ENCODE measurements at places on chromosomes 7 and 10. TPM values are rescaled to one million over a fixed set of nuclear protein-coding genes. Genes with fewer than 3 reads are reported as not detected.

GRCh38 chr10:100872034-100872791 lies 40.5 kb upstream of the SLF2 start:
- DNase-seq, result peak; percentile 55

The AKR1C8 gene
- total RNA-seq, result not detected

GRCh38 chr10:93369588-93370164 lies 112.5 kb downstream of the MYOF start:
- no peak for DNase-seq

DNA sequence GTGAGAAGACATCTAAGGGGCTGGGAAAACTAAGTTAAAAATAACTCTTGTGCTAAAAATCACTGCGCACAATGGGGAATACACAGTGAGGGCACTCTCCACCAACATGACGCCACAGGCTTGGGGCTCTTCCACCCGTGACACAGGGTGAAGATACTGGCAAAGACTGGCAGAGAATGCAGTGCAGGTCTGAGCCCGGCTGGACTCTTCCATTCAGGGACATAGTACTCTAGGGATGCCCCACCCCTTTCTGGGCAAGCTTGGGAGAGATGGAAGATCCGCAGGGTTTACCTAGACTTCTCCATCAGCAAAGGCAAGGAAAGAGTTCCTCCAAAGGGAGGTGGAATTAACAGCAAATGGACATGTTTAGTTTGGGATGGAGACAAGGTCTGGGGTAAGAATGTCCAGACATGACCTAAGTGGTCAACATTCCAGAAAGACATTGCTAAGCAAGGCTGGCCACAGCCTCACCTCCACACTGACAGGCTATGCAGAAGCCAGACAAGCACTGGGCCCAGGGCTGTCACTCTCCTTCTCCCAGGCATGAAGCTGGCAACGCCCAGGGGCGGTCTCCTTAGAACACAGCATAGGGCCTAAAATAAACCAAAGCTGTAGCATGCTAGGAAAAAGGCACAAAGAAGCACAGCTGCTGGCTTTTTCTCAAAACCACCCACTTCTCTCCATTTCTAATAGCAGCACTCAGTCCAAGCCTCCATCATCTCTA lies 28.1 kb downstream of the XPNPEP1 start:
- peak; percentile 93 for DNase-seq

DNA sequence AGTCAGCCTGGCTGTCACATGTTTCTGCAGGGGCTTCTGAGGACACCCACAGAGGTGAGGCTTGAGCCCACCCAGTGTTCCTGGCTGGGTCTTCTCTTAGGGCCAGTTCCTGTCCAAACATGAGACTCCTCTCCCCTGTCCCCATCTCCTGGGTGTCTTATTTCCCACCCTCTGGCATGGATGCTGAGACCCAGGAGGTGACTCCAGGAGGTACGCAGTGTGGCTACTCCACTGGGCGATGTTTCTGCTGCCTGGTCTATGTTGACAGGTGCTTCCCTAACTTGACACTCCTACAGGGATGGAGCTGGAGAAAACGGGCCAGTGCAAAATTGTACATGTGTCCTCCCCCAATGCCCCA lies 26.3 kb upstream of the LOXL4 start:
- DNase-seq, result no peak

The GNAI1 gene
- 7.9 TPM for total RNA-seq

Data from right cardiac atrium (tissue), 5 donors.